GM12865 (cell line): ENCODE measurements at places on chromosomes 11 and 22.
A peak's percentile ranks its signal among the peaks of the same experiment; 100 is the strongest.

DNA sequence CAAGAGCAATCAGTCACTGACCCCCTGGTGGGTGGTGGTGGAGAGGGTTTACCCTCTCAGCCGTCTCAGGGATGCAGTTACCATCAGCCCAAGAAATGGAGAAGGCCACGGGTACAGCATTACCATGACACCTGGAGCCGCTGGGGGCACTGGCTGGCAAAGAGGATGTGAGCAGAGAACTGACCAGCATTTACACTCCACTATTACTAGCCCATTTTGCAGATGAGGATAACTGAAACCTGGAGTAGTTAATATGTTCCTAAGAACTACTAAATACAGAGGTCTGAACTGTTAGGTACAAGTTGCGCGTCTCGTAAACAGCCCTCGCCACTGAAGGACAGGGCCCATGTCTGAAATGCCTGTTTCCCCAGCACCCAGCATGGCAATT, 79.0 kb downstream of the TIMP3 start:
- DNase-seq: no peak

- no peak for DNase-seq
These were observed 76.1 kb downstream of the BBOX1 start for GRCh38 chr11:27116684-27117083.

GRCh38 chr11:107590460-107591377, at the start of gene ELMOD1:
ELMOD1 (plus strand) TSS chr11:107591147; CDS start chr11:107618190, 27,043 bp downstream.
- peak; percentile 24 for DNase-seq

- no peak for DNase-seq
These were observed 615.7 kb downstream of the INSC start for GRCh38 chr11:15730263-15730994.

DNA sequence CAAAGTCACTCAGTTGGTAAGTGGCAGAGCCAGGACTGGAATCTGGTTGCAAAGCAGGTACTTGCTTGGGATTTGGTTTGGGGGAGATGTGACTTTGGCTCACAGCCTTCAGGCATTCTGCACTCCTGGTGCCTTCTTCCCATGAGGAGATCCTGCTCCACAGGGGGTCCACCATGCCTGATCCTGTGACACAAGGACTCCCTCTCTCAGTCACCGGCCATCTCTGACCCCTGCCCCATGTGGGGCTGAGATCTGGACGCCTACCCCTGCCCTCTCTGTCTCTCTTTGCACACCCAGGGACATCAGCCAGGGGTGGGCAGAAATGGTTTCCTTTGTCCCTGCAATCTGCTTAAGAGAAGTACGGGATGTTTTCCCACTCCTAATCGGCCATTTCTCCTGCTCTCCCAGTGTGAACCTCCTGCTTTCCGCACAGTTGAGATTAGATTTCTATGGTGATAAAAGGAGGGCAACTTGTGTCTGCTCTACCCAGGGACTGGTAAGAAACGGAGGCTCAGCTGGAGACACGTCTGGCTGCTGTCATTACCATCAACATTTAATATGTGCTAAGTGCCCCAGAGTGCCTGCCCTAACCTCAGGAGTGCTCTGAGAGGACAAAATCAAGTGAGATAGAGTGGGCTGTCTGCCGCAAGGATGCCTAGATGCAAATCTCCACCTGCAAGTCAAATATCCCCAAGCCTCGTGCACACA, 11.1 kb upstream of the FXYD6 start:
- no peak for DNase-seq

DNA sequence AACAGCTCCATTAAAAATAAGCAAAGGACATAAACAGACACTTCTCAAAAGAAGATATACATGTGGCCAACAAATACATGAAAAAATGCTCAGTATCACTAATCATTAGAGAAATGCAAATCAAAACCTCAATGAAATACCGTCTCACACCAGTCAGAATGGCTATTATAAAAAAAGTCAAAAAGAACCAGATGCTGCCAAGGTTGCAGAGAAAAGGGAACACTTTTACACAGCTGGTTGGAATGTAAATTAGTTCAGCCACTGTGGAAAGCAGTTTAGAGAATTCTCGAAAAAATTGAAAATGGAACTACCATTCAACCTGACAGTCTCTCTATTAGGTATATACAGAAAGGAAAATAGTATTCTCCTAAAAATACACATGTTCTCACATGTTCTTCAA, 102.4 kb upstream of the FIBIN start:
- DNase-seq: peak; percentile 32

DNA sequence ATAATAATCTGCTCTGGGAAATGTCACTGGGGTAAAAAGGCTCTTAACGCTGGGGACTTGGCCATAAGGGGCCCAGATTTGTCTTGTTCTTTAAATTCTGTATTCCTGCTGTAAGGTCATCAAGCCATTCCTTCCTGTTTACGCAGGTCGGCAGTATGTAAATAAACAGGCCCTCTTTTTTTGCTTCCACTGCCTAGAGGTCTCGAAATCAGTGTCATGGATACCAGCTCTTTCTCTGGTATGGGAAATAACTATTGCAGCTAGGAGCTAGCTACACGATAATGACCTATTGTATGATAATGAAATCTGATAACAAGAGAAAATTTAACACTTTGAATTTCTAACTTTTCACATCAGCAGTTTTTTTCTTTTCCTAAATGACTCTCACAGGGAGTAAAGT, 209.2 kb upstream of the NARS2 start:
- no peak for DNase-seq

DNA sequence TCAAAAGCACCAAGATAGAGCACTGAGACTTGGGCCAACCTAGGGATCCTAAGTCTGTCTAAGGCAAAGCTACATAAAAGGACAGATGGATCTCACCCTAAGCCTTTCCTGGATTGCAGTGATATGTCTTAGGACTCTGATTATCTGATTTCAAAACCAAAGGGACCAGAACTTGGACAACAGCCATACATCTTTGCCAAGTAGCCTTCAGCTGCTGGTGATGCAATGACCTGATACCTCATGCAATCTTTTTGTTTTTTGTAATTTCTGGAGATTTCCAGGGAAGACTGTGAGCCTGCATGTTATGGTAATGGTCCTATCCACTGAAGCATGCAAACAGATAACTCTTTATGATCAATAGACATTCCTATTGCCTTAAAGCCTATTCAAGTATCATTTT, 230.4 kb upstream of the MTNR1B start:
- no peak for DNase-seq

GRCh38 chr22:17269224-17269606, 50.0 kb upstream of the ADA2 start:
- DNase-seq: no peak

GRCh38 chr11:64185175-64185692, 737 bp upstream of the STIP1 start:
- peak; percentile 82 for DNase-seq
